Pancreas (tissue), 10 donors: ENCODE measurements at places on chromosomes 4 and X. TPM values are rescaled to one million over a fixed set of nuclear protein-coding genes. Genes with fewer than 3 reads are reported as not detected.

The C4orf46 gene
- total RNA-seq, result 2.6 TPM

GRCh38 chrX:5084279-5084678, 1144.4 kb downstream of the NLGN4X start:
- DNase-seq, result no peak

DNA sequence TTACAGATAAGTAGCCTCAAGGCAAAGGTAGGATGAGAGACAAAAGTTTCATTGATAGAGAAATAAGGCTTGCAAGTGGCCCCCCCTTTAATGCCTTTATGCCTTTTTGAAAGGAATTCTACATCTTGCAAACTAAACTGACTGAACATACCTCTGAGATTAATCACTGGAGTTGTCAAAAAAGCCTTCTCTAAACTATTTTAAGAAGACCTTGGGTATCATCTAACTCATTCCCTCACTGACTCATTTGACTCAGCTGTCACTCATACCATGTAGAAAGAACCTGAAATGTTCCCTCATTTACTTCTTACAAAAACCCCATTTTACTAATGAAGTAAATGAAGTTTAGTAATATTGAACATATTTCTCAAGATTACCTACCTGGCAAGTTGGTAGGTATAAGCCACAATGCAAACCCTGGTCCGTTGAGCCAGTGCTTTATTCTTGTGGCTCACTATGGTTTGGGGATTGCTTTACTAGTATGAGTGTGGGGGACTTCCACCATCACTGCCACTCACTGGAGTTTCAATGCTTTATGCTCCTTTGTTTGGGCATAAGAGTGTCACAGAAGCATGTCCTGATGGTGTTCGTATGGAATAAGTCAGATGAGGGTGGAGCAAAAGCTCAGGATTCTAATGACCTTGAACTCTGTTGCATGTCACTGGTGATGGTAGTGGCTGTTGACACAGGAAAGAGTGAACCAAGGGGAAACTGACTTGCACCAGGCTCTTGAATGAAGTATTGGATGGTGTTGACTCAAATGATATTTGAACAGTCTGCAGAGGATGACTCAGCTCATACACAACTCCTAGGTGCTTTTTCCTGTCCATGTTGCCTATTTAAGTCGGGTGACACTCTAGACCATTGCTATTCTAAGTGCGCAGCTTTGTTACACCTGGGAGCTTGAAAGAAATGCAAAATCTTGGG, 305.5 kb upstream of the EMCN start:
- DNase-seq, result no peak

GRCh38 chrX:49171752-49172279, at the start of gene PLP2:
TSS of gene PLP2 (plus strand) at chrX:49171898. CDS start at chrX:49172001, 103 bp downstream.
- peak; percentile 79 for DNase-seq

- no peak for DNase-seq
These were observed 26.2 kb downstream of the ATXN3L start for GRCh38 chrX:13293700-13294099.

GRCh38 chr4:4461850-4462249, 74.9 kb downstream of the NSG1 start:
- DNase-seq, result no peak

DNA sequence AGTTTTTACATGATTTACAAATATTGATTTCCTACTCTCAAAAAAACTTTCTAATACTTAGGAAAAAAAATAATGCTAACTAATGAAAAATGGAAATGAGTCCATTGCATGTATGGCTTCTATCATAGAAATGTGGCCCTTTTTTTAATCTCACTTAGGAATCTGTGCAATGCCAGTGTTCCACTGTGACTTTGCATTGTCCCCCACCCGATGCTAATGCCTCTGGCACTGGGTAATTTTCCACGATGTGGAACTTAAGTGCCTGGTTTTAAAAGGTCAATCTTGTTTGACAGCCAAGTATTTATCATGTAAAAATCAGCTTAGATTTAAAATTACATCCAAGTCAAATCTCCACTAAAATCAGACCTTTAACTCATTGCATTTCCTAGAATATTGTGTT, 53.1 kb downstream of the SPATA4 start:
- no peak for DNase-seq
